ENCODE measurements at places on chromosomes 4 and X.

- DNase-seq: no peak
Observed at GRCh38 chr4:44368413-44369167, 80.0 kb downstream of the KCTD8 start.

DNA sequence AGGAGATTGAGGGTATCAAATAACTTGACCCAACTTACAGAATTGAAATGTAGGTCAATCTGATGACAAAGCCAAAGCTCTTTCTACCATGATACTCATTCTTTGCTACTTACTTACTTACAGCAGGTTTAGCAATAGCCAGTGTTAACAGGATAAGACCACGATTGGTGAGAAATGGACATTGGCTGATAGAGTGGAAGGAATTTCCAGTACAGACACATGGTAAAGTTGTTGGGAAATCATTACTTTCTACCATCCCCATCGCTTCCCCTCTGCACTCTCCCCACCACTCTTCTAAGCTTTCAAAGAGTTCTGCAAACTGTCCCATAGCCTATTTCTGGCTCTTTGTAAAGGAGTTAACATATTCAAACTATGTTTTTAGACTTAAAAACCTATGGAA is 119.7 kb downstream of the CHRNA9 start:
- no peak for DNase-seq

DNA sequence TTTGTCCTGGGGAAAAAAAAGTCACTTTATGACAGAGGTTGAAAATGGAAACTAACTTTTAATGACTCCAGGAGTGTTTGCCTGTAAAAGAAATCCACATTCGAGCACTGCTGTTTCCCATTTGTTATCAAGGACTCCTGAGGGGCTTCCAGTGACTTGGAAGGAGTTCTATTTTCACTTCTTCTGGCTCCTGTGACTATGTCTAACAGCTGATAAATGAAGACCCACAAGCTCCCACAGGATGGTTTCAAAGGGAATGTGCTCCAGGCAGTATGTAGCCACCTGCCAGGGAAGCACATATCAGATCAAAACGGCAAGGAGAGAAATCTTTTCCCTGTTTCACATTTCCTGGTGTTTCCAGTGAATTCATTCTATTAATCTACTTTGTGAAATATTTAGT is 159.8 kb upstream of the FAM241A start:
- no peak for DNase-seq

- DNase-seq: no peak
Observed at GRCh38 chr4:36054694-36055422, 189.5 kb downstream of the ARAP2 start.

- DNase-seq: peak; percentile 93
Observed at GRCh38 chr4:153249199-153250041, 45.2 kb downstream of the TRIM2 start.

DNA sequence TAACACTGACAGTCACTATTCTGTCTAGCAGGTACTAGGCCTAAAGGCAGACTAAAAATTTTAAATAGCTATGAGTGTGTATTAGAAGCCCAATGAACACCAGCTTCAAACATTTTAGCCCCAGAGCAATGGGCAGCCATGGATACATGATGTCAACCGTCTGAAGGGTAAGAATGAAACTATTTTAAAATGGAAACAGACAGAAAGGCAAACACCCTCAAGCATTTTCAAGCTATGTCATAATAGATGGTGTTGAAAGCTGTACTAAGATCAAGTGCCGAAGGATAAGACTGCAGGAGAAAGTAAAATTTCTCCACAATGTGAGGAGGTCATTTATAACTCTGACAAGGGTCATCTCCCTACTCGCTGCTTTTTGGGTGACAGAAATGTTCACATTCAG is 225.0 kb downstream of the COL25A1 start:
- no peak for DNase-seq

- no peak for DNase-seq
Observed at GRCh38 chrX:65658229-65658628, 9.2 kb upstream of the MSN start.

- DNase-seq: no peak
Observed at GRCh38 chrX:3788494-3789233, 75.2 kb upstream of the PRKX start.

GRCh38 chr4:178976861-178977260 is 1534.6 kb upstream of the AGA start:
- DNase-seq: no peak

- no peak for DNase-seq
Observed at GRCh38 chr4:56271131-56271530, 116.2 kb downstream of the AASDH start.

- DNase-seq: no peak
Observed at GRCh38 chr4:114613560-114613959, 15.0 kb downstream of the UGT8 start.

Data from muscle of back (tissue), 13 donors.